ENCODE measurements at places on chromosomes 3 and 15.

GRCh38 chr3:188817103-188817934 is 354.5 kb upstream of the TPRG1 start:
- no peak for DNase-seq

- peak; percentile 26 for DNase-seq
Measured at GRCh38 chr3:105360003-105360402, 6.7 kb upstream of the ALCAM start.

GRCh38 chr15:40097968-40098476 is 10.7 kb downstream of the BMF start:
- no peak for DNase-seq

DNA sequence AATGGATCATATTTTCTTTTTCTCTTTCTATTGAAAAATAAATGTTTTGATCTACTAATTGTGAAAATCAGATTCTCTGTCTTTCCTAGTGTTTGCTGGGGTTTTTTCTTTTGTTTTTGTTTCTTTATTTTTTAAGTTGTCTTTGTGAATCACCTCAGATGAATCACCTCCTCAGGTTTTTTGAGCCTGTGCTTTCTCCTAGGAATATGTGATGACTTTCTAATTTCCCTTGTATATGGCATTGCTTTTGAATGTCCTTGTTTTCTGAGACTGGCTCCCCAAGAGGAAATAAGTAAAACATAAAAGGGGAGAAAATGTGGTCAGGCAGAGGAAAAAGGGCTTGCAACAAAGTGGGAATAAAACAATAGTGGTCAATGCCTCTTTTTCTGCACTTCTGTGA is 750.0 kb downstream of the ZPLD1 start:
- no peak for DNase-seq

DNA sequence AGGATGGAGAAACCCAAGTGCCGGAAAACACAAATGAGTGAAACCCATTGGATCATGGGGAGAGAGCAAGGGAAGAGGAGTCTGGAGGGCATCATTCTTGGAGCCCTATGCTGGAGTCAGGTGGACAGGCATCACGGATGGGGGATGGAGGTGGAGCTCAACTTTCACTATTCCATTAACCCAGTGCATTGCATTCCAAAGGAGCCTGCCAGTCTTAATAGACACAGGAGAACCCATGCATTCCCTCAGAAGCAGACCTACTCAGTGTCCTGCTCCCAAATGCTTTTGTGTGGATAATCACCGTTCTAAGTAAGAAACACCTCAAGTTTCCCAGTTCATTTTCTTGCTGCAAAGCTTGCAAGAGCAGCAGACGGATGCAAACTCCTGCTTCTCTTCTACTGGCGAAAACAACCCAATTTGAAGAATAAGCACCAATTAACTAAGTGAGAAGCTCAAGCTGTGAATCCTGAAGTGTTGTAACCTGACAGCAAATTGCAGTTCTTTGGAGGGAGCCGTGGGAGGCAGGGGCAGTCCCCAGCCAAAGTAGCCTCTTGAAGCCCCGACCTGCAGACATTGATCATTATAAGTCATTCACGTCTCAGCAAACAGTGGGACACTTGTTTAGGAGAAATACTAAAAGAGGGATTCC is 25.3 kb downstream of the SEMA5B start:
- DNase-seq, result no peak

DNA sequence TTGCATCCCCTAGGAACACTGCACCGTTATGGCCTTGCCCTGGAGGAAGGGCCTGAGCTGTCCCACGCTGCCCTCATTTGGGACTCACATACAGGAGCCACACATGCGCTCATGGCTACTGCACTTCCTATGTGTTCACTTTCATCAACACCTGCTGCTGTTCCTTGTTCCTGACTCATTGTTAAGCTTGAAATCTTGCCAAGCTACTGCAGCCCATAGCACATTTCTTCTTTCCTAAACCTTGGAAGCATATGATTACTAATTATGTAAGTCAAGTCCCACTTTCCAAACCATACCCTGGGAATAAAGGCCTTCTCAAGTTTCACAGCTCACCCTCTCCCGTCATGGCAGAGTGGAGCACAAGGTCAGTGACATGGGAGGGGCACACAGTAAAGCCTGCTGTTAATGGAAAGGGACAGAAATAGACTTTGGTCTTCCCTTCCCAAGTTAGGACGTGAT is 307.9 kb downstream of the CLSTN2 start:
- DNase-seq, result no peak

- DNase-seq, result no peak
Measured at GRCh38 chr3:150779402-150779858, 16.5 kb upstream of the SIAH2 start.

GRCh38 chr3:45607790-45608189 is 13.2 kb downstream of the LIMD1 start:
- DNase-seq, result peak; percentile 10

DNA sequence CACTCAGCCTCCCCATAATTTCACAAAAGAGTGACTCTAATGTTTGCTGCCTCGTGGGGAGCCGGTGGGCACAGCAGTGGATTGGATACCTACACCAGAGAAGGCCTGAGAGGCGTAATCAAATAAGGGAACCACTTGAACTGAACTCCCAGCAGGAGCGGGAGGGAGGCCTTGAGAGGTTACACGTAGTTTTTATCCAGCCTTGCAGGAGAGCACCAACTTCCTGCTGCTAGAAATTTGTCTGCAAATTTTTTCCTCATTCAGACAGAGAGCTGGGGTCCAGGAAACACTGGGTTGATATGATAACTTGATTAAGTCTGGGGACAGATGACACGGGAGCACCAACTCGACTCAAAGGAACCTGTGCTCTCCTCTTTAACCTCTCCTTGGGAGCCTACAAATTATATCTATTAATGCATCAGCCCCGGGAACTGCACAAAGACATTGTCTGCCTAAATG is 69.8 kb downstream of the HES1 start:
- no peak for DNase-seq

- DNase-seq, result no peak
Measured at GRCh38 chr15:29522373-29523276, 253.0 kb upstream of the NSMCE3 start.

DNA sequence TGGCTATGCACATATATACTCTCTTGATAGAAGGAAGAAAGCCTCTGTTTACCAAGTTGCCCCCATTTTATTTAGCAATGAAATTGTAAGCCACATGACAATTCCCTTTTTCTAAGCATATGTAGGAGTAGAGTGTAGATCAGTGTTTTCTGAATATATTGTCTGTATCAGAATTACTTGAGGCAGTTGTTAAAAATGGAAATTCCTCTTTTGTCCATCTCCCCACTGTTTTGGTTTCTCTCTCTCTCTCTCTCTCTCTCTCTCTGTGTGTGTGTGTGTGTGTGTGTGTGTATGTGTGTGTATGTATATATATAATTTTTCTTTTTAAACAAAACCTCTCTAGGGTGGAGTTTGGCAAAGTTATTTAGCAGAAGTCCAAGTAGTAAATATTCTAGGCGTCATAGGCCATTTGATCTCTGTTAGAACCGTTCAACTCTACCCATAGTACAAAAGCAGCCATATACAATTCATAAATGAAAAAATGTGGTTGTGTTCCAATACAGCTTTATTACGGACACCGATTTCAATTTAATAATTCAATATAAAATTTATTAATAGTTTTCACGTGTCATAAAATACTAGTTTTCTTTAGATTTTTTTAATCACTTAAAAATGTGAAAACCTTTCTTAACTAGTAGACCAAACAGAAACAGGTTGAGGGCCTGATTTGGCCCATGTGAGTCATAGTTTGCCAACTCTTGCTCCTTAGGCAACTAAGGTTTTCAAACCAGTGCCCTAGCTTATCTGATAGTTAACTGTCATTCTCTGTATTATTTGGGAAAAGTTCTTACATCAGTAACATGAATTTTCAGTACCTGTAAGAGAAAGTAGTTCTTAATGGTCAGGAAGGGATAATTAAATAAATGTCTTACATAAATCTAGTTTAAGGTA is 39.8 kb downstream of the UBE2E1 start:
- DNase-seq, result no peak
